ENCODE measurements at places on chromosomes 11 and 22. TPM values are rescaled to one million over a fixed set of nuclear protein-coding genes. Genes with fewer than 3 reads are reported as not detected.

DNA sequence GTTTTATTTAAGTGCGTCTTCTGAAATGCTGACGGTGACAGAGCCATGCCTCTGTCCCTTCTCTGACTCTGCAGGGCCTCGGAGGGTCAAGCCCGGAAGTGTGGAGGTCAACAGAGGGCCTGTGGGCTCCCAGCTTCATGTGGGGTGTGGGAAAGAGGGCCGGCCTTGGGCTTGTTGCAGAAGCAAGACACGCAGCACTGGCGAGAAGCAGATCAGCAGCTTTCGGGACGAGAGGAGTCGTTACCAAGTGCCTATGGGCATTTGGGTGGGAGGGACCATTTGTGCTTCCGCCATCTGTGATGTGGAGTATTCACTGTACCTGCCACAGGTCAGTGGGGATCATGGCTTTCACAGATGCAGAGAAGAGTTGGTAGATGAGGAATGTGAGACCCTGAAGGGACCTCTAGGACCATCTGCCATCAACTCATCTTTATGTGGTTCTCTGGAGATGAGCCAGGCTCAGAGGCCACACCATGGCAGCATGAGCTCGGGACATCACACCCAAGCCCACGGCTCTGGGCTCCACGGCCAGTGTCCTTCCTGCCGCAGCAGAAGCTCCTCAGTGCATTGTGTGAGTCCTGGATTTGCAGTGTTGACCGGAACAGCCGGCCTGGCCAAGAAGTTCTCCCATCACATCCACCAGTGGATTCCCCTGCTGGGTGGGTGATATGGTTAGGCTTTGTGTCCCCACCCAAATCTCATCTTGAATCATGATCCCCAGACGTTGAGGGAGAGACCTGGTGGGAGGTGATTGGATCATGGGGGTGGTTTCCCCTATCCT, 590.7 kb downstream of the TBC1D22A start:
- DNase-seq: no peak

The LDHA gene
- total RNA-seq: 971 TPM

- no peak for DNase-seq
Observed at GRCh38 chr11:112881461-112881860, 79.8 kb upstream of the NCAM1 start.

DNA sequence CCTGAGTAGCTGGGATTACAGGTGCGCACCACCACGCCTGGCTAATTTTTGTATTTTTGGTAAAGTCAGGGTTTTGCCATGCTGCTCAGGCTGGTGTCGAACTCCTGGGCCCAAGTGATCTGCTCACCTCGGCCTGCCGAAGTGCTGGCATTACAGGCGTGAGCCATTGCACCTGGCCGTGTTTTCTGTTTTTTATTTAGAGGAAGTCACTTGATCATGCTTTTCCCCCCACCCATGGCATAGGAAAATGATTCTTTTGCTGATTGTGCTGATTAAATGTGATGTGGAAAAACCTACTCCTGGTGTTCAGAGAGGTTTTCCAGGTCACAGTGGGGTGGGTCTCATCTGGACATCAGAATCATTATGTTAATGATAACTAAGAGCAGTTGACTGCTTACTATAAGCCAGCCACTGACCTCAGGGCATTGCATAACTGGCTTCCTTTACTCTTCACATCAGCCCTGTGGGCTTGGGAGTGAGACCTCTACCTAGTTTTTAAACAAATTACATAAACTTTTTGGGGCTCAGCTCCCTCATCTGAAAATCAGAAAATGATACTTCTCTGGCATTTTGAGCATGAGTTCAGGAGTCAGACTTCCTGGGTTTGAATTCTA, 71.0 kb downstream of the PTPRJ start:
- no peak for DNase-seq

GRCh38 chr11:34161812-34162492, 56.5 kb downstream of the NAT10 start:
- DNase-seq: peak; percentile 68

The OR52N4 gene
- total RNA-seq: 1.9 TPM

The AMOTL1 gene
- 4.3 TPM for total RNA-seq

The DEFB131B gene
- total RNA-seq: not detected

DNA sequence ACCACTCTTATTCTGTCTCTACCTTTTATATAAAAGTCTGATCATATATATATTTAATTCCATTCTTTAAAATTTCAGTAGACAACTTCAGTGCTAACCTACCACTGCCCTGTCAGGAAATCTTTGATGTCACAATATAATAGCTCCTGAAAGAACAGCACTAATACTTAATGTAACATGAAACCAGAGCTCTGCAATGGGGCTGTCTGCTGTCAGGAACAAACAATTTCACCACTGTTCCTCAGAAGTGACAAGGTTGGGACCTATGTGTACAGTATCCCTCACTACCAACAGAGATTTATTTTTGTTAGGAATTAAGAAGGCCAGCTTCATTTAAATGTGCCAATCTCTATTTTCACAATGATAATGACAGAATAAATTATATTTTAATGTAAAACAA, 165.5 kb upstream of the C11orf58 start:
- no peak for DNase-seq

DNA sequence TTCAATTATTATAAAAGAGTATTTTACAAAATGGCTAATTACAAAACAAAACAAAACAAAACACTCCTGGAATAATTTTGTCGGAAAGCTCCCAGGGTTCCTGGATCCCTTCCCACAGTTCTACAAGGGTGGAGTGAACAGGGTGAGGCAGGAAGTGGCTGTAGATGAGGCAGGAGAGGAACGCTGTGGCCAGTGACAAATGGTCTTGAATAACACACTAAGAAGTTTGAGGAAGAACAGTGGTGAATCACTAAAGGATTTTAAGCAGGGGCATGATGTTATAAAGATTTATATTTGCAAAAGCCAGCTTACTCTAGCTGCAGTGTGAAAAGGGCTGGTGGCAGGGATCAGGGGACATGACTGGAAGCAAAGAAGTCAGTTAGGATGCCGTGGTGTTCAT, 33.8 kb upstream of the APOA1 start:
- no peak for DNase-seq

DNA sequence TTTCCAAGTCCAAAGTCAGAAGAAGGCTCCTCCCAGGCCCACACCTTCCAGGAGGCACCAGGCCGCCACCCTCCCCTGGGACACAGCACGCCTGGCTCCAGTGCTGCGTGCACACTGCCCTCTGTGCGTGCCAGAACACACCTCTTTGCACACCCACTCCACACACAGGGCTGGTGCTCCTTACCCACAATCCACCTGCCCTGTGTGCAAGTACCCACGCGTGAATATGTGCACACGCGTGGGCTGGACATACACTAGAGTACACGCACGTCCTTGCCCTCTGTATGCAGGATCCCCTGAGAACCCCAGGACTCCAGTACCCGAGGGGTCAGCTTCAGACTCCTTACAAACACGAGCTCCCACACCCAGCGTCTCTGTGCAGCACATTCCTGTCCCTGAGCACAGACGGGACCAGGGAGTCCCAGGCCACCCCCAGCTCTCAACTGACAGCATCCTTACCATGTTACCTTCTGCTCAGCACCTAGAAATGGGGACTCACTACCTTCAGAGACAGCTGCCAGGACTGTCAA, 2.8 kb downstream of the DUSP8 start:
- DNase-seq: no peak
